ENCODE measurements at places on chromosomes 13 and 19.

GRCh38 chr19:47464675-47465419 lies 6.8 kb downstream of the SLC8A2 start:
- DNase-seq = no peak

GRCh38 chr13:66933994-66934393 lies 296.1 kb downstream of the PCDH9 start:
- peak; percentile 23 for DNase-seq

DNA sequence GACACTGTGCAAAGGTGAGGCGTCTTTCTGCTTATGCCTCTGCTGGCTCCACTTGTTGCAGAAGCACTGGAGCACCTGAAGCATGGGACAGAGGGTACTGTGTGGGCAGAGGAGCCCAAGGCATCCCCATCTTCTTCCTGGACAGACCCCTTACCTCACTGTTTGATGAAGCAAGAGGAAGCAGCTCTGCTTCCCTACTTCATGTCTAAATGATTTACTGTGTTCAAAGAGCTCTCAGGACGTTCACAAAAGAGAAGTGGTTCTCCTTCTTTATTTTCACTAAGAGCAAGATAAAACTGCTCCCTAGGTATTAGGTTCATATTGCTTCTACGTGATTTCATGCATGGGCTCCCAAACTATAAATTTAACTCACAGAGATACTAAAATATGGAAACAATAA lies 1635.4 kb upstream of the SLC10A2 start:
- no peak for DNase-seq

DNA sequence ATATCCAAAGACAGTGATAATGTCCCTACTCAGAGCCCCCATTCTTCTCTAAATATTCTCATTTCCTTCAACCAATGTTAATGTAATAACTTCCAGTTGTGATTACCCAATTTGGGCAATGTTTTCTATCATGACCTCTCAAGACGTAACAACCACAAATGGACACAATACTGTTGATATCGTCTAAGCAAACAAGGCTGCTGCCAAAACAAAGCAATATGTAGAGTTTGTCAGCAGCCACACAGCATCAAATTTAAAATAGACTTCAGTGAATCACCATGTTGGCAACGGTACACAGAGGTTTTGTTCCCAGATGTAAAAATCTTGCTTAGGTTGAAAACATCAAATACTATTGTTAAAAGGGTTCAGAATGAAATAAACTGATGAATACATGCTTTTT lies 205.1 kb downstream of the DACH1 start:
- DNase-seq = no peak

GRCh38 chr13:44302233-44302632 lies 71.4 kb upstream of the SERP2 start:
- no peak for DNase-seq

DNA sequence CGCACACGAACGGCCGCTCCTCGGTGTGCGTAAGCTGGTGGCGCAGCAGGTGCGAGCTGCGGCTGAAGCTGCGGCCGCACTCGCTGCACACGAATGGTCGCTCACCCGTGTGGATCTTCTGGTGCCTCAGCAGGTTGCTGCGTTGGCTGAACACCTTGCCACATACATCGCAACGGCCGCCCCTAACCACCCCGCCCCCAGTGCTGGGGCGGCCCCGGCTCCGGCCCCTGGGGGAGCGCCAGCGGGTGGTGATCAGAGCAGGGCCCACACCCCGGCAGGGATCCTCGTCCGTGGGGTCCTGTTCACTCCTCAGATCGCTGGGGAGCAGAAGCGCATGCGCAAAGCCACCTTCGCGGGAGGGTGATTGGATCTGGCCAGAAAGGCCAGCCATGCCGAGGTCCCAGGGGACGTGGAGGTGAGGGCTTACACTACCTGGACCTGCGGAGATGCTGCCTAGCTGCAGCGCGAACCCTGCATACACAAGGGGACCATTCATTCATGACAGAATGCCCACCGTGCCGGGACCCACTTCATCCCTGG lies 4.7 kb upstream of the UBE2M start:
- DNase-seq = no peak

- no peak for DNase-seq
Measured at GRCh38 chr19:29532956-29533355, 7.2 kb downstream of the VSTM2B start.

DNA sequence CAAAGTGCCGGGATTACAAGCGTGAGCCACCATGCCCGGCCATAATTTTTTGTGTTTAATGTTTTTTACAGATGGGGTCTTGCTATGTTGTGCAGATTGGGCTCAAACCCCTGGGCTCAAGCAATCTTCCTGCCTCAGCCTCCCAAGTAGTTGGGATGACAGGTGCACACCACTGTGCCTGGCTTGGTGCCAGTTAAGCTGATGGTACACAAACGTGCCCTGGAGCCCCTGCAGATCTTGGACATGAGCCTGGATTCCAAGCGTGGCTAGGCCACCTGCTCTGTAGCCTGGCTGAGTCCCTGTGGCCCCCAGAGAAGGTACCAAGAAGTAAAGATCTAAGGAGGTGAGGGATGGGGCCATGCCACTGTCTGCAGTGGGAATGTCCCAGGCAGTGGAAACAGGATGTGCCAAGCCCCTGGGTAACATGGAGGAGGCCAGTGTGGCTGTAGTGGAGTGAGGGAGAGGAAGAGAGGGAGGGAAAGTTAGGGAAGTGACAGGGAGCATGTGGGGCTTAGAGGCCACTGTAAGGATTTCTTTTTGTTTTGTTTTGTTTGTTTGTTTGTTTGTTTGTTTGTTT lies 7.0 kb downstream of the PRODH2 start:
- DNase-seq = no peak

- no peak for DNase-seq
Measured at GRCh38 chr13:112072534-112073244, 5.7 kb downstream of the SOX1 start.

- DNase-seq = no peak
Measured at GRCh38 chr13:109251956-109252355, 534.4 kb downstream of the IRS2 start.

- DNase-seq = no peak
Measured at GRCh38 chr19:14142262-14143190, 6.1 kb upstream of the ASF1B start.

Data from amniotic stem cell (primary cell).